ENCODE measurements at places on chromosomes 12 and 14.

- no peak for DNase-seq
Observed at GRCh38 chr14:53921027-53921426, 35.6 kb downstream of the BMP4 start.

GRCh38 chr12:93960521-93960920 lies 187.9 kb upstream of the PLXNC1 start:
- DNase-seq = no peak

DNA sequence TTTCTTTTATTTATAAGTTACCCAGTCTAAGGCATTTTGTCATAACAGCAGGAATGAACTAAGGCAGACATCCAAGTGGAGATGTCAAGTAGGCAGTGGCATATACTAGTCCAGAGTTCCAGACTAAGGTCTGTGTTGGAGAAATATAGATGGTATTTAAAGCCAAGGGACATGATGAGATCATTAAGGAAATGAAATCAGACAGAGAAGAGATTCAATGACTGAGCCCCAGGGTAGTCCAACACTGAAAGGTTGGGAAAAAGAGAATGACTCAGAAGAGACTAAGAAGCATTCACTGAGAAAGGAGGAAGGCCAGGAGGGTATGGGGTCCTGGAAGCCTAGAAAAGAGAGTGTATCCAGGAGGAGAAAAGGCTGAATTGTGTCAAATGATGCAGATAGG lies 442.2 kb upstream of the CCDC196 start:
- no peak for DNase-seq

DNA sequence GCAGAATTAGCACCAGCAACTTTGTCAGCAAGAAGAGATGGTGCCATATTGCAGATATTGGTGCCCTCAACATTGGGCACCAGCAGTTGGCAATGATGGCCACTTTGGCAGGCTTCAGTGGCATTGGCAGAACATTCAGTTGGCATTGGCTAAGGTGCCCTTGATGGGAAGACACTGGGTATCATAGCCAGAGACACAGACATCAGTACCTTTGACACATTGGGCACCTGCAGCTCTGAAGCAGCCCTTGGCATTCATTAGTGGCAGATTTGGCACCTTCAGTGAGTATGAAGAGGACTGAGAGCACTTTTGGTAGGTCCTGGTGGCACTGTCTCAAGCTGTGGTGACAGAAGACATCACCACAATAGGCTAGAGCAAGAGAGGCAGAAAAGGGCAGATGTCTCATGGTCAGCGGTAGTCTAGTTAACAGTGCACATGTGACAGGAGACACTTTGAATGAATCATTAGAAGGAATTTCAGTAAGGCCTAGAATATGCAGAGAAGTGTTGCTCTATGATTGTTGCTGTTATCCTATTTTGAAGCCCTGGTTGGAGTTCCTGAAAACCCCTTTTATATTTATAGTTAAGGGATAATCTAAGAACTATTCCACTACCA lies 422.2 kb downstream of the APAF1 start:
- no peak for DNase-seq

DNA sequence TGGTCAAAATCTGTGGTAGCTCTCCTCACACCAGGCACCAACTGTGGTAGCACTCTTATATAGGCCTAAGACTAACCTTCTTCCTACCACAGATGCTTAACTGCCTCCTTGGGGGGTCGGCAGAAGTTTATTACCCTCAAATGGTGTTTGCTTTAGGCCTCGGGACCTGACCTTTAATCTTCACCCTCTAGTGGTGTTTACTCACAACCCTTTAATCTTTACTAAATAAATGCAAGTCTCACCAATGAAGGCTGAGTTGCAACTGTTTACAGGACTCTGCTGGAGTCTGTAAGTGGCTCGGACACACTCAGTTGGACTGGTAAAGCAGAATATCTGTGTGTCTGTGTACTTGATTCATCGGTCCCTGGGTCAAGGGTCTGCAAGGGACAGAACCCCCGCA lies 29.4 kb downstream of the CCER1 start:
- no peak for DNase-seq

GRCh38 chr12:116101991-116102390 lies 175.5 kb downstream of the MED13L start:
- no peak for DNase-seq

- DNase-seq = no peak
Observed at GRCh38 chr12:71848212-71848611, 8.7 kb downstream of the TBC1D15 start.

DNA sequence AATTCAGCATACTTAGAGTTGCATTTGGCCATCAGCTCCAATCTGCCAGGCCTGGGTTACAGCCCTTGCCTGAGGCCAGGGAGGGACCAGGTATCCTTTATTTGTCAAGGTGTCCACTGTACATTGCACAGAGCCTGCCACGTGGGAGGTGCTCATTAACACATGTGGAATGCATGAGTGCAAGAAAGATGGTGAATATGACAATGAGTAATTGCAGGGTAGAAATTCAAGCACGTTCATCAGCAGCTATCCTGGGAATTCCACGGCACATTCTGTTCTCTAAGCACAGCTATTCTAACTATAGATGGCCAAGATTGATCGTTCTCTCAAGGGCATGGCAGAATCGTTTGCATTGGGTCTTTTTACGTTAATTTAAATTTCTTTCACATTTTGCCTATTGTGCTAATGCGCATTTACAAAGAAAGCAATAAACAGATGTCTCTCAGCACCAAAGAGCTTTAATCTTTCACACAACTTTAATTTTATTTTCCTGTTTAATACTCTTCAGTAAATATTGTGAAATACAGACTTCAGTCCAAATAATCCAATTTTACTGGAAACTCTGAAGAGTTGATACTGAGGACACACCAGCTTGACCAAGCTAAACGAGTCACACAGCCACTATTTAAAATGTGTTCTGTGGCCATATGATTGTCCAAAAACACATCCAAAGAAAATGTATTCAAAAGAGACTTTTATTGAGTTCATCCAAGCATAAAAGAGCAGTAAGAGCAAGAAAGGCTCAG lies 1025.7 kb upstream of the TMEM132C start:
- DNase-seq = no peak

DNA sequence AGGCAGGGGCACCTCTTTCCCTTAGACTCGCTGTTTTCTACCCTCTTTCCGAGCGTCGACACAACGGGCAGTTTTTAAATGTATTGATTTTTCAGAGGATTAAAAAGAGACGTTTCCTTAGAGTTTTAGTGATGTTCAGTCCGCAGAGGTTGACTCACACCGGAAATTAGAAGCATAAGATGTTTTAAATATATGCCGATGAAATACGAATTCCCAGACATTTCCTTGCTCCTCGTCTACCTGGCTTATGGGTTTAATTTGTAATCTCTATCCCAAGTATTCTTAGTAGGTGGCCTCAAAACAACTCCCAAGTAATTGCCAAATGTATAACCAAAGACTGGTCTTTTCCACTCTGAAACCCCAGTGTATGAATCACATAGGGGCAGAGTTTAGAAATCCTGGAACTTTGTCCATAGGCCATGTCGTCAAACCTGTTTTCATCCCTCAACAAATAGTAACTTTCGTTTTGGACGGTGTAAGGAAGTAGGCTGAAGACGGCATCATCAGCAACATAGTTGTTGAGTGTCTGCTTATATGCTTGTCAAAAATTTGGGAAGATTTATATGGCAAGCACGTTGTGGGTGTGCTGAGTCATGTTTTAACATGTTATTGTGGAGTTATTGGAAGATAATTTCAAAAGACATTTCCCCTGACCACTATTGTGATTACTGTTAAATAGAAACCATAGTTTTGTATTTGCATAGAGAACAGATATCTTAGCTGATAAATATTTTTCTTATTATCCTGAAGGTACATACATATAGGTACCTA lies 824 bp downstream of the TBK1 start:
- no peak for DNase-seq

DNA sequence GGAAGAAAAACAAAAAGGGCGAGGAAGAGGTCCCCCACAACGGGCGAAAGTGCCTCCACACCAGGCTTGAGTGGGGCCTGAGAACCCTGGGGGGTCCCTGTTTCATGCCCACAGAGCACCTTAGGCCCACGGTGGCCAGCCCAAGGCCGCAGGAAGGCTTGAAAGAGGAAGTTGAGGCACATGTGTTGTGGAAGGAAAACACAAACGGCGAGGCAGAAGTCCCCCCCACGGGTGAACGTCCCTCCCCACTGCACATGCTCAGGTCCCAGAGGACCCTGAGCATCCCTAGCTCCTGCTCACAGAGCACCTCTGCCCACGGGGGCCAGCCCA lies 371.5 kb downstream of the ALG10 start:
- DNase-seq = no peak

All from T follicular helper cell (primary cell).